IPS-NIHi11 (cell line): ENCODE measurements at places on chromosomes 11 and 22.

GRCh38 chr11:116422556-116422955 is 350.2 kb downstream of the BUD13 start:
- no peak for DNase-seq

GRCh38 chr22:38755911-38756532 is at the start of gene SUN2:
Gene SUN2, minus strand, starts transcription at chr22:38755998. Its CDS starts 3,370 bp downstream, at chr22:38752628.
- DNase-seq: peak; percentile 98

GRCh38 chr22:50584106-50585096 is 1.8 kb upstream of the CHKB start:
- no peak for DNase-seq

DNA sequence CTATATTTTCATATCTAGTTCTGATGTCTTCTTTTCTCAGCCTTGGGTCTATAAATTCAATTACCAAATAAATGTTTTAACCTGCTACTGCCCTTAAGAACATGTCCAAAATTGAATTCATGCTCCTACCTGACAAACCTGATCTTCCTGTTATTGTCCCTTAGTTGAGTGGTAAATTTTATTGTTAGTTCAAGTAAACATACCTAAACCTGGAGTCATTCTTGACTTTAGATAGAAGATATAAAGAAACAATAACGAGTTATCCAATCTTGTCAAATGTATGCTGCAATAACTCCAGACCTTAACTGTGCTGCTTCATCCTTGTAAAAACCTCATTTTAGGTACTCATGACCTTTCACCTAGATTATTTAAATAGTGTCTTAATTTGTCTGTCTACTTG is 34.6 kb upstream of the SC5D start:
- no peak for DNase-seq

- no peak for DNase-seq
Measured at GRCh38 chr11:57620467-57620866, 23.0 kb downstream of the SERPING1 start.
